Endothelial cell (in vitro differentiated cells): ENCODE measurements at places on chromosomes 5 and 9. TPM values are rescaled to one million over a fixed set of nuclear protein-coding genes. Genes with fewer than 3 reads are reported as not detected.

Gene TYRP1
- total RNA-seq = 0.23 TPM

- H3K27ac ChIP-seq = no peak overlapping the region
- H3K4me1 ChIP-seq = no peaks in the 10 kb centered on the region
- no peaks in the 10 kb centered on the region for H3K27me3 ChIP-seq
- no peak for DNase-seq
- no peaks in the 10 kb centered on the region for H3K36me3 ChIP-seq
Measured at GRCh38 chr5:115194676-115195075, 25.0 kb upstream of the TRIM36 start.

DNA sequence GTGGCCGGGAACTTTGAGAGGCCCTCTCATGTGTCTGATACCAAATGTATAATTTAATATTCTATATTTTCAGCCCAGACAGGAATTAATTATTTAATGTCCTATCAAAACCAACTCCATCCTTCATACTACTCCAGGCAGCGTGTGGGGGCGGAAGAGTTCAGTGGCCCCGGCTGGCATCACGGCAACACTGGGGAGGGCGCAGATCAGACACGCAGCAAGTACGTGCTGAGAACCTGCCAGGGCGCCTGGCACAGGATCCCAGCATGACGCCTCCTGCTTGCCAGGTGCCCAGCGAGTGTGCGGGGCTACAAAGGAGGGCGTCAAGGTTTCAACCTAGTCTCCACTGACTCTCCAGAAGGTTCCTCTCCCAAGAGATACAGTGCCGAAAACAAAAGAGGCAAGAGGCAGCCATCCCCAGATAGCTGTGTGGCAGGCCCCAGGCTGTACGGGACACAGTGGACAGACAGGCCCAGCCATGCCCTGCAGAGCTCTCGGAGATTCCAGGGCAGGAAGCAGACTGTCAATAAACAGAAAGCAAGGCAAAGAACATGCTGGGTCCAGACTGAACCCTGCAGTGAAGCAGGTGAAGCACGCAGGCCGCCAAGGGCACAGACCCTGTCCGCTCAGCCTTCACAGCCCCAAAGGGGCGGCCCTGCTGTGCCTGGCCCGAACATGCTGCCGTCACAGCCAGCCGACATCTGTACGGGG lies 110.3 kb downstream of the VAV2 start:
- peak overlapping the region; percentile 42 for H3K27ac ChIP-seq
- H3K4me1 ChIP-seq = peaks cover 8% of the 10 kb centered on the region
- peaks cover 9% of the 10 kb centered on the region for H3K27me3 ChIP-seq
- no peak overlapping the region for H3K4me3 ChIP-seq
- DNase-seq = no peak
- peaks cover 6% of the 10 kb centered on the region for H3K36me3 ChIP-seq

Gene AMBP
- not detected for total RNA-seq

Gene C7
- total RNA-seq = 1.5 TPM

GRCh38 chr9:121296213-121297127 lies 28.5 kb downstream of the GSN start:
- H3K27ac ChIP-seq = no peak overlapping the region
- no peak for DNase-seq
- H3K27me3 ChIP-seq = peaks cover 13% of the 10 kb centered on the region
- H3K36me3 ChIP-seq = peaks cover 15% of the 10 kb centered on the region
- H3K4me1 ChIP-seq = peaks cover 40% of the 10 kb centered on the region

- H3K4me3 ChIP-seq = no peak overlapping the region
- DNase-seq = no peak
- H3K4me1 ChIP-seq = no peaks in the 10 kb centered on the region
- H3K36me3 ChIP-seq = no peaks in the 10 kb centered on the region
- H3K27ac ChIP-seq = no peak overlapping the region
- no peaks in the 10 kb centered on the region for H3K27me3 ChIP-seq
Measured at GRCh38 chr5:89343666-89344065, 460.7 kb upstream of the MEF2C start.

DNA sequence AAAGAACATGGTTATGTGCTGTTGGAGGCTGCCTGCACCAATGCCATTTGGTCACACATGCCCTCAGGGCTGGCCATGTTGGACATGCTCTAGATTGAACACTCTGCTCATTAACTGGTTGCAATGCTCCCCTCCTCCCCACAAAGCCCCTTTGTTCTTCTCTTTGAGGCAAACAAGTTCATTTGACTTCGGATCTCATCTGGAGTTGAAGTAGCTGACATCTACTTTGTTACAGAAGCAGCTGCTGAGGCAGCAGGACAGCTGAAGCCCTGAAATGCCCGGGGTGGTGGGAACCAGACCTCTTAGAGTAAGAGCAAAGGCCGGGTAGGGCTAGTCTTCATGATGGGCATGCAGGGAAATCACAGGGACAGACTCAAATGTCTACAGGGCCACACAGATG lies 123.5 kb downstream of the APBA1 start:
- no peak overlapping the region for H3K27ac ChIP-seq
- H3K27me3 ChIP-seq = no peaks in the 10 kb centered on the region
- H3K4me1 ChIP-seq = no peaks in the 10 kb centered on the region
- DNase-seq = no peak
- H3K36me3 ChIP-seq = no peaks in the 10 kb centered on the region

Gene SPINK5
- 4.3 TPM for total RNA-seq

DNA sequence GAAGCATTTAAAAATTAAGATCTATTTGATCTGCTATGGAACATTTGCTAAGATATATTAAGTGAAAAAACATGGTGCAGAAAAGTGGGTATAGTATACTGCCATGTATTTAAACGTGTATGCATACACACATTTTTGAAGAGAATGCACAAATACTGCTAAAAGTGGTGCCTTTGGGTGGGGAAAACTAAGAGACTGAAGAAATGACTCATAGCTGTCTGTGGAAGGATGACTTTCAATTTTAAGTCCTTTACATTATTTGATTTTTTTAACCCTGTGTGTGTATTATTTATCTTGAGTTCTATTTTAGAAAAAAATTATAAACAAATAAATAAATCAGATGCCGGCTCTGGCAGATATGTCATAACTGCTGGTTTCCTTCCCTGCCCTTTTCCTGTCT lies 120.7 kb upstream of the SLIT3 start:
- no peak for DNase-seq
- no peak overlapping the region for H3K27ac ChIP-seq
- no peak overlapping the region for H3K4me3 ChIP-seq
- no peaks in the 10 kb centered on the region for H3K27me3 ChIP-seq
- H3K4me1 ChIP-seq = peaks cover 2% of the 10 kb centered on the region
- H3K36me3 ChIP-seq = no peaks in the 10 kb centered on the region

- peaks cover 9% of the 10 kb centered on the region for H3K4me1 ChIP-seq
- no peak overlapping the region for H3K27ac ChIP-seq
- no peaks in the 10 kb centered on the region for H3K36me3 ChIP-seq
- no peak overlapping the region for H3K4me3 ChIP-seq
Measured at GRCh38 chr5:64163135-64163534, 2.5 kb upstream of the RNF180 start.

DNA sequence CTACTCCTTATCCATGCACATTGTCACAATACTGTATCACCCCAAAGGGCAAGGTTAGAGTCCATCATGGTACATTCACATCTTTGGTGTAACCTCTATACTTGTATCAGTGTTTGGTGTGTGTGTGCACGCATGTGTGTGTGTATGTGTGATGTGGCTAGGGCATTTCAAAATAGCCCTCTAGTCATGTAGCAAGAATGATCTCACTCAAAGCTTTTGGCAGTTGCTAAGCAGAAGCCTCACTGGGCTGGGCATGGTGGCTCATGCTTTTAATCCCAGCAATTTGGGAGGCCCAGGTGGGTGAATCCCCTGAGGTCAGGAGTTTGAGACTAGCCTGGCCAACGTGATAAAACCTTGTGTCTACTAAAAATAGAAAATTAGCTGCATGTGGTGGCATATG lies 245.3 kb downstream of the ADGRV1 start:
- H3K27me3 ChIP-seq = no peaks in the 10 kb centered on the region
- H3K4me1 ChIP-seq = peaks cover 3% of the 10 kb centered on the region
- DNase-seq = no peak
- H3K27ac ChIP-seq = no peak overlapping the region
- no peaks in the 10 kb centered on the region for H3K36me3 ChIP-seq
